GM23338 (cell line): ENCODE measurements at places on chromosomes 2 and 18.
A peak's percentile ranks its signal among the peaks of the same experiment; 100 is the strongest.

GRCh38 chr2:140457483-140457882 lies 1673.3 kb downstream of the LRP1B start:
- no peak for DNase-seq

GRCh38 chr2:237156857-237157779 lies 71.4 kb downstream of the COPS8 start:
- no peak for DNase-seq

- DNase-seq, result no peak
Measured at GRCh38 chr2:220555961-220556630, 928.7 kb downstream of the SLC4A3 start.

DNA sequence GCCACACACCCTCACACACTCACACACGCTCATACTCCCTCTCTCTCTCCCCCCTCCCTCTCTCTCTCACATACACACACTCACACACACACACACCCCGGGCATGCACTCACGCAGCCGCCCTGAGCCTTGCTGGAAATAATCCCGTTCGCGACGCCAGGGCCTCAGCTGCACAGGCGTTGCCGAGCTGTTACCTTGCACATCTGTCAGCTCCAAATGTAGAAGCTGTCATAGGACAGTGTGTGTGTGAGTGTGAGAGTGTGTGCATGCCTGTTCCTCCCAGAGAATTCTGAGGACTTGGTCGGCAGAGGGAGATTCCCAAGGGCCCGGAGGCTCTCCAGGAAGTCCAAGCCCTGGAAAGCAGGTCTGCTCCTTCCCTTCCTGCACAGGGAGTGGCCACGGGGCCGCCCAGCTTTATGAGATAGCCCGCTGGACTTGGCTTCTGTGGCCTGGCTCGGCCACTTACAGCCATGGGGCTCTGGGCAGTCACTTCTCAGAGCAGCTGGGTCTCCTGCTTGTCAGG lies 8.6 kb downstream of the SPR start:
- DNase-seq, result no peak

GRCh38 chr2:159558479-159558878 lies 57.9 kb downstream of the BAZ2B start:
- DNase-seq, result no peak

GRCh38 chr2:36427790-36428243 lies 72.2 kb downstream of the CRIM1 start:
- DNase-seq, result no peak

DNA sequence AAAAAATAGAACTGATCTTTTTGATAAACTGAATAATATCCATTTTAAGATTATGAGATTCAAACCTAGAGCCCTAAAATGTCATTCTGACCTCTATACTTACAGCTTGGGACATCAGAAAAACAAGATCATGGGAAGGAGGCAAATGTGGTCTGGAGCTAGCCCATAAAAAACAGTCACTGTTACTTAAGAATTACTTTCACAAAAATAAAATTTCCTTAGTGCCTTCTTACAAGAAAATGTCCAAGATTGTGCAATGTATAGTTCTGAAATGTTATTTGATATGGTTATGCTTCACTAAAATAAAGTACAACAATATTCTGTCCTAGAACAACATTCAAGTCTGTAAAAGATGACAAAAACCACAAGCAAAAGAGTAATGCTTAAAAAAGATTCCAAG lies 247.6 kb downstream of the DYM start:
- no peak for DNase-seq

GRCh38 chr2:160345071-160345764 lies 145.1 kb upstream of the ITGB6 start:
- no peak for DNase-seq

DNA sequence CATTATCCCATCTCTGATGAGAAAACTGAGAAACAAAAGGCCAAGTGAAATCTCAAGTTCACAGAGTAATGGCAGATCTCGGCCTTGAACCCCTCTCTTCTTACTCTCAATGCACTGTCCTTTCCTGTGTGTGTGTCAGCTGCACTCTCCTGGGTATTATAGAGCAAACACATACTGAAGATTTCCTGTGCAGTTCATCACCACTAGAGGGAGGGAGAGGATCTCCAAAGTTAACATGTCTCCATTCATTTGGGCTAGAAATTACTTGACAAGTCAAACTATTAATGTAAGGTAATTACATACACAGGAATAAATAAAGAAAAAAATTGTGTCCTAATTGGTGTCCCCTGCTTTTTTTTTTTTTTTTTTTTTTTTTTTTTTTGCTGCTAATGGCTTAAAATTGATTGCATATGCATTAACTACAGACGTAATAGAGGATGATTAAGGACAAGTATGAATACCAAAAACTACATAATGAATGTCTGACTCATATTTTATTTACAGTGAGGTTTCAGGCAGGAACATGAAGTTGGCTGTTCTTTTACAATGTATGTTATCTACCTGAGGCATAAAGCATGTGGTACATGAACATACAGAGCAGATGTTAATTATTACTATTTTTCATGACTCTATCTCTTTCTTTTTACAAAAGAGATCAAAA lies 269.2 kb downstream of the NYAP2 start:
- peak; percentile 69 for DNase-seq

DNA sequence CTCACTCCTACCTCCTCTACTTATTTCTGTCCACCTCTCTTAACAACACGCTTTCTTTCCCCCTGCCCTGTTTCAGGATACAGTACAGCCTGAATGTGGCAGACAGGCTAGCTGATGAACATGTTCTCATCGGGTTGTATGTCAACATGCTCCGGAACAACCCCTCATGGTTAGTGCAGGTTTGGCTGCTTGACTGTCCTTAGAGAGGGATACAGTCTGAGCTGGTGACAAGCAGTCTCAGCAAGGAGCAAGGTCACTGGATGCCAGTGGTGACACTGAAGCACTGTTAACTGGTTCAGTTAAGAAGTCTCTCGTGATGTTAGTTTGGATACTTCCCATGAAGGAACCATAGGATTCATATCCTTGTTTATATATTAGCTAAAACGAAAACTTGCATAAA lies 128.6 kb downstream of the DTNA start:
- peak; percentile 10 for DNase-seq

- DNase-seq, result no peak
Measured at GRCh38 chr2:221312634-221313033, 259.5 kb downstream of the EPHA4 start.

DNA sequence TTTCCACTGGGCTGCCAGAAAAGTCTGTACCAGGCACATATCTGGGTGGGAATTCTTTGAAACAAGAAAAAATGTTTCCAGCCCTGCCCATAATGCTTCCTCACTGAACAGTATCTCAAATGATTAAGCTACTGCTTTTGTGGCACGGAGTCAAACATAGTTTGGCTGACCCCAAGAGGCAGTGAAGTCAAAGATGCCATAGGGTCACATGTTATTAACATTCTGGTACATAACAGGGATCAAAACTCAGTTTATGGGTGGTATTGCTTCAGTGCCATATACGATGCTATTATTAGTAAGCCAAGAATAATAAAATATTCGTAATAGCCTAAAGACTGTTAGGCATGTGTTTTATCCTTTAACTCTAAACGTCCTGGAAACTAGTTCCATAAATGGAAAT lies 112.4 kb downstream of the FEZ2 start:
- DNase-seq, result no peak

GRCh38 chr2:211833582-211834279 lies 704.9 kb downstream of the ERBB4 start:
- no peak for DNase-seq

DNA sequence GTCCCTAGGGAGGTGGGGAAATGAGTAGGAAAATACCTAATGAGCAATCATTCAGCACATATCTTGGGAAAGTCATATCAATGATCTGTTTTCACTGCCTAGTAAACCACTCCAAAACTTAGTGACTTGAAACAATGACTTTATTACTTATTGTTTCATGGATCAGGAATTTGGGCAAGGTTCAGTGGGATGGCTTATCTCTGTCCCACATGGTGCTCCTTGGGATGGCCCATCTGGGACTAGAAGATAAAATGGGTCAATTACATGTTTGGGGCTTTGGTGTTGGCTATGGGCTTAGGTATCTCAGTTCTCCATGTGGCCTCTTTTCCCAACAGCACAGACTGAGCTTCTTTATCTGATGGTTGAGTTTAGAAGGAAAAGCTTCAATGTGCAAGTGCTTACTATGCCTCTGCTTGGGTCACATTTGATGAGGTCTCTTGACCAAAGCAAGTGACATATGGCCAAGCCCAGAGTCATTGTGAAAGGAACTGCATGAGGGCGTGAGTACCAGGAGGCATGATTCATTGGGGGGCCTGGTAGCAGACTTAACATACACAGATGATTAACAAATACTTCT lies 218.1 kb upstream of the TNP1 start:
- no peak for DNase-seq

DNA sequence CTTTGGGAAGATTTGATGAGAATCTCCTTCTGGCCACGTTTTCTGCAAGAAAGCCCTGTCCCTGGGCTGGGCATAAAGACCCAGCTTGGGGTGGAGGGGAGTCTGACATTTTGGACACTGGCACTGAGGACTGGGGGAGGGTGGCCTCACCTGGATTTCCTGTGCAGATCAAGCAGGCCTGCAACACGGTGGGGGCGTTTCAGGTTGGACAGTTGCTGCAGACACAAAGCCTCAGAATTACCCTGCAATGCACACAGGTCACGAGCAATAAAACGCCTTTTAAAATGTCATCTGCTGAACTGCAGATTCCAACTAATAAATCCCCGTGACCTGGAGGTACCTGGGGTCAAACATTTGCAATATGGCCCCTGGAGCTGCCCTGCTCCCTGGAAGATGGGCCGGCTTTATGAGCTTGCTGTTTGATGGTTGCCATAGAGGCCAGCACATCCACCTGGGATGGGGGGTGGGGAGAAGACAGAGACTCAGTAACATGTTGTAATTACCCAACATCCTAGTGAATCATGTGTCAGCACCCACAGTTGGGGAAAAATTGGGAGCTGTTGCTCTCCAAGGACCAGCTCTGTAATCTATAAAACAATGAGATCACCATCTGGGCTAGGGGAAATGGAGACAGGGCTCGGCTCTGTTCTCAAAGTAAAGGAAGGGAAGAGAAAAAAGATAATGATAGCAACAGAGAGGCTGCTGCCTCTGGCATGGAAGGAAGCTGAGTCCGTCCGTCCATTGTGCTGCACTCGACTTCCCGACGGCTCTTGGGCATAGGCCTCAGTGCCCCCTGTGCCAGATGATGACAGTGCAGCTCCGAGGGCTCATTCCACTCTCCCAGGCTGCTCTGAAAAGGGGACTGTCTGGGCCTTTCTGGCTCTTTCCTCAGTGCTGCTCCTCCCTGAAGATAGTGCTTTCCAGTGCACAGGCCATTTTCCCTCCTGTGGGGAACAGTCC lies 340.3 kb downstream of the CYRIA start:
- no peak for DNase-seq
